ENCODE measurements at places on chromosomes 3 and 15.

GRCh38 chr3:26081806-26082205, 291.9 kb downstream of the OXSM start:
- no peak for DNase-seq

GRCh38 chr3:106577241-106577640, 708.4 kb upstream of the CBLB start:
- no peak for DNase-seq

DNA sequence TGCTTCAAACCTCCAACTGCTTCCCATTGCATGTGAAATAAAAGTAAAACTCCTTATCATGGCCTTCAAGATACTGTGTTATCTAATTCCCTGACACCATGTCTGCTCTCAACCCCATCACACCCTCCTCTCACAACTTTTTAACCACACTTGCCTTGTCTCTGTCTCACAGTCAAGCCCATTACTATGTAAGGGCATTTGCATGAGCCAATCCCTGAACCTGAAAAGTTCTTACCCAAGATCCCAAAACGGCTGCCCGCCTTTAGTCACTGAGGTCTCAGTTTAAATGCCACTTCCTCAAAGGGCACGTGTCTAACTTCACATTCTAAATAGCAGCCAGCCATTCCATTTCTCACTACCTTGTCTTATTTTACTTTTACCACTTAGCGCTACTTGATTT, 83.1 kb downstream of the SST start:
- DNase-seq, result no peak

DNA sequence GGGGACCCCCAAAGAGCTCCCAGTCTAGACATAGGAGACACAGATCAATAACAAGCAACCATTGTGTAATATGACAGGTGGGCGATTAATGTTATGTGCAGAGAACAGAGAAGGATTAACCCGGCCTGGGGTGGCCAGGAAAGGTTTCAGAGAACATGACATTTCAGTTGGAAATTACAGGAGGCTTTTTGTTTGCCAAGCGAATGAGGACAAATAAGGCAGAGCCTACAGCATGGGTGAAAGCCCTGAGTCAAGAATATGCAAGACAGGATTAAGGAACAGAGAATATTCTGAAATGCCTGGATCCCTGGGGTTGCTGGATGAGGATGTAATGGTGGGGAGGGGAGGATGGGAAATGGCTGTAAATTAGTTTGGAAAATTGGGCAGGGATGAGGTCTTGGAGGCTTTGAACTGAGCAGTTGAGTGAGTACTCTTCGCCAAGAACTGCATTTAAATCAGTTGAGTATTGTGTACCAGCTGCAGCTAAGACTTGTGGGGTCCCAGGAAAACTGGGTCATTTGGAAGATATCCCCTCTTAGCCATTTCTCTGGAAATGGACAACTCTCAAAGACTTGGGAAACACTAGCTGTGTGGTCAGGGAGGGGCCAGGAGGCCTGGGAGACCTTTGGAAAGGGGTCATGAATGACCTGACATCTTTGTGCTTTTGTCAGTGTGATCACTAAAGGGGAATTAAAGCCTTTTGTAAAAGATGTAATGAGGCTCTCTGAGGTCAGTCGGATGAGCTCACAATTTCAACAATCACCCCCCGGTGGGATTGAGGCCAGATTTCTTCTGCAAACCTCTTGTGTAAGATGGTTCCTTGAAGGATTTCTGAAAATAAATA, 198.6 kb upstream of the NR2E3 start:
- DNase-seq, result no peak

GRCh38 chr3:121488628-121489027, 57.2 kb downstream of the POLQ start:
- DNase-seq, result no peak

DNA sequence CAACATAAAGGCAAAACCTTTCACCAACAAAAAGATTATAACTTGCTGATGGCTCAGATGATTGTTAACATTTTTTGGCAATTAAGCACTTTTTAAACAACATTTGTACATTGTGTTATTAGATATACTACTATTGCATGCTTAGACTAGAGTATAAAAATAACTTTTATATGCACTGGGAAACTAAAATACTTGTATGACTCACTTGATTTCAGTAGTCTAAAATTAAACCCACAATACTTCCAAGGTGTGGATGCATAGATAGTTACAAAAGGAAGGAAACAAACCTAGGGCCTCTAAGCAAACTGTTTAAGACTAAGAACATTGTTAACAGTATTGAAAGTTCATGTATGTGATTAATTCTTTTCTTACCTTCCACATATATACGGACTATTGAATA, 1521.5 kb downstream of the OTOL1 start:
- no peak for DNase-seq

- DNase-seq, result no peak
Observed at GRCh38 chr3:195042743-195043606, 228.0 kb downstream of the XXYLT1 start.

- no peak for DNase-seq
Observed at GRCh38 chr3:197501879-197502620, 53.7 kb downstream of the BDH1 start.

DNA sequence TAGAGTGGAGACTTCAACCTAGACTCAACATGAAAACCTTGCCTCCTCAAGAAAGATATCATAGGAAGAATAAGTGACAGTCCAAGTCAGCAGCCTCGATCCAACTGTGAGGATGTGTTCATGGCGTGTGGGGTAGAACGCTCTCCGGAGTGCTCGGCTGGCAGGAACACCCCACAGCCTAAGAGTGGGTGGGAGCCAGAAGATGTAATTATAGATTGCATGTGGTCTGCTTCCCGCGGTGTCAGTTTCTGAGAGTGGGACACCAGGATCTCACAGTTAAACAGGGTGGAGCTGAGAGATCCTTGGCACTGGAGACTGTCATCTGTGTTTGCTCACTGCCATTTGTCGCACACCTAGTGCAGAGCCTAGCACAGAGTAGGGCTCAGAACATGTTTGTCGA, 158.0 kb downstream of the CTNNB1 start:
- no peak for DNase-seq

DNA sequence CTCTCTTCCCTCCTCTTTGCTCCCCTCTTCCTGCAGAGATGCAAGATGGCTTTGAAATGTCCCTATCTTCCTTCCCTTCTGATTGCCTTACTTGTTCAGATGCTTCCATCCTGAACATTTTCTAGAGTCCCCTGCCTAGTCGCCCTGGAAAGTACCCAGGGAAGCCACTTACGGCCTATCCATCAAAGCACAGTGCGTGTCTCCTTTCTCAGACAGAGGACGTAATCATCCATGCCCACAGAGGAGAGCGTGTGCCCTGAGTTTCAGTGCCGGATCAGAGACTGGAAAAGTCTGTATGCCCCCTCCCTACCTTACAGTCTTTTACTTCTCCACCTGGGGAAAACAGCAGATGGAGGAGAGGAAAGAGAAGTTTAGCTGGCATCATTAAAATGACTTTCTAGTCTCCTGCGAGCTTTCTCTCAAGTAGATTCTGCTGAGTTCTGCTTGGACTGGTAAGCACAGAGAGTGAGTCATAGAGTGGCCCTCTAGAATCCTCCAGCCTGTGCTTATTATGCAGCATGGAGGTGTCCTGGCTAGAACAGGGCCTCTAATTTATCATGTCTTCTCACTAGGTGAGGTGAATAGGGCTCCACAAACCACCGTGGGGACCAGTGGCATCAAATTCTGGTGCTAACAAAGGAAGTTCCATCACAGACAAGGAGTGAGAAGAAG, 114.6 kb downstream of the SLCO3A1 start:
- DNase-seq, result no peak

- peak; percentile 25 for DNase-seq
Observed at GRCh38 chr15:82040862-82041261, 5.0 kb downstream of the MEX3B start.

- no peak for DNase-seq
Observed at GRCh38 chr3:41898631-41899030, 63.3 kb downstream of the ULK4 start.

DNA sequence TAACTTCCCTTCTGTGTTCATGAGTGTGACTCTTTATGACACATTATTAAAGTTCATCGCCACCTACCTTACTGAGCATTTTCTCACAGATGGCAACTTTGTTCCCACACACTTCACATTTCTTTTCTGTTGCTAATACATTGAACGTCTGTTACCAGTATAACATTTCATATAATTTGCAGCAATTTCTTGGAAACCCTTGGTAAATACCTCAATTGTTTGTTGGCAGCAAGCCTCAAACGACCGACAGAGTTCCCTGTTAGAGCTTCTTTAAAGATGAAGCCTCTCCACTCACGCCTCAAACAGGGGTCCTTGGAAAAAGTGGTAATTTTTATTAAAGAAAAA, 3.2 kb upstream of the CHSY1 start:
- no peak for DNase-seq

GRCh38 chr3:141306922-141307321, 61.4 kb upstream of the ZBTB38 start:
- DNase-seq, result no peak

- DNase-seq, result no peak
Observed at GRCh38 chr3:156535162-156535627, 19.7 kb downstream of the SSR3 start.

DNA sequence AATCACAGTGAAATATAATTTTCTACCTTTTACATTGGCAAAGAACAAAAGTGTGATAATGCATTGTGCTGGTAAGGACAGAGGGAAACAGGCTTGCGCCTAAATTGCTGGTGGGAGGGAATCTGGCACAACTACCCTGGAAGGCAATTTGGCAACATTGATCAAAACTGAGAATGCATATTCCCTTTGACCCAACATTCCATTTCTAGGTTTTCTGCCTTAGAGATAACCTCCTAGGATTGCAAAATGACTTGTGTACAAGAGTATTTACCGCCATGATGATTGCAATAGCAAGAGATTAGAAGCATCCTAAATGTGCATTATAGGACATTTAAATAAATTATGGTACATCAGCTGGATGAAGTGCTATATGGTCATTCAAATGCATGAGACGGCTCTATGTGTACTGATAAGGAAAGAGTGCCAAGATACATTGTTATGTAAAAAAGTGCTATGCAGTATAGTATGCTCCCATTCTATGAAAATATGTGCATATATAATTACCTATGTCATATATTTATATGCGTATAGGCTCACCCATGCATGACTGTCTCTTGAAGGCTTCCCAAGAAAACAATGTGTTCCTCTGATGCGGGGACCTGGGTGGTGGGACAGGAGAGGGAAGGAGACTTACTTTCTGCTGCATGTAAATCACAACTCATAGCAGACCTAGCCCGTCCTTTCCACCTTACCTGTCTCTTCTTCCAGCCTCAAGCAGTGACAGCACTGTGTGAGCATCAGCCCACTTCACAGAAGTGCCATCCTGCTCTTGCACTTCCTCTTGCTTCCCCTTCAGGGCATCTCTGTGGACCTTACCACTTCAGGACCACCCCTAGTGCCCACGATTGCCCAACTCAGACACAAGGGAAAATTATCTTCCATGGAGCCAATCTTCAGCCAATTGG, 249.9 kb upstream of the TLE3 start:
- DNase-seq, result no peak

Measured in NCI-H1436 treated with DMSO at 0.1 percent for 48 hours (cell line).